ENCODE measurements at places on chromosomes 5 and 9.

DNA sequence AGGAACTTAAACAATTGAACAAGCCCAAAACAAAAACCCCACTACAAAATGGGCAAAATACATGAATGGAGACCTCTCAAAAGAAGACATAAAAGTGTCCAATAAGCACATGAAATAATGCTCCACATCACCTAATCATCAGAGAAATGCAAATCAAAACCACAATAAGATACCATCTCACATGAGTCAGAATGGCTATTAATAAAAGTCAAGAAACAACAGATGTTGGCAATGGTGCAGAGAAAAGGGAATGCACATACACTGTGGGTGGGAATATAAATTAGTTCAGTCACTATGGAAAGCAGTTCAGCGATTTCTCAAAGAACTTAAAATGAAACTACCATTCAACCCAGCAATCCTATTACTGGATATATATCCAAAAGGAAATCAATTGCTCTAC is 337.4 kb upstream of the GRIA1 start:
- DNase-seq = no peak

GRCh38 chr5:42502613-42503470 is 79.6 kb downstream of the GHR start:
- no peak for DNase-seq

DNA sequence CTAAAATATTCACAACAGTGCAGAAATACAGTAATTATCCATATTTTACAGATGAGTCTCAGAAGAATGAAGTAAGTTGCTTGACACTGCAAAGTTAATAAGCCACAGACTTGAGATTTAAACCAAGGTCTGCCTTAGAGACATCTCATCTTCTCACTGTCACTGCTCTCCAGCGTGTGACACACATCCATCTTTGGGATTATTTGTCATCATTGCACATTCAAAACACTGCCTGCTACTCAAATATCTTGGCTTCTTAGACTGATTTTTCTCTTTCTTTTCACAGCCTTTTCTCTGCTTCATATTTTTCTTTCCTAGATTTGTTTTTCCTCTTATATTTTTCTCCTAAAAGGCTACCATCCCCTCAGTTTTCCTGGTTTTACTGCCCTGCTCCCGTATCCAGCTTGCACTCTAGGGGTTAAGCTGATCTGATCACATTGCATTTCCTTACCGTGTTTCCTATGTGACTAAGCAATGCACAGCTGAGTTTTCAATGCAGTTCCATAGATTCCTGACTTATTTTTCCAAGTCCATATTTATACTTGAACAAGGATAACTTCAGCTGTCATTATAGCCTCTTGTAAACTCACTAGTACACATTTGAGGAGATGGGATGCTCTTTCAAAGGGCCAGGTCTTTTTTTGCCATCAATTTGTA is 353.0 kb downstream of the PLK2 start:
- no peak for DNase-seq

DNA sequence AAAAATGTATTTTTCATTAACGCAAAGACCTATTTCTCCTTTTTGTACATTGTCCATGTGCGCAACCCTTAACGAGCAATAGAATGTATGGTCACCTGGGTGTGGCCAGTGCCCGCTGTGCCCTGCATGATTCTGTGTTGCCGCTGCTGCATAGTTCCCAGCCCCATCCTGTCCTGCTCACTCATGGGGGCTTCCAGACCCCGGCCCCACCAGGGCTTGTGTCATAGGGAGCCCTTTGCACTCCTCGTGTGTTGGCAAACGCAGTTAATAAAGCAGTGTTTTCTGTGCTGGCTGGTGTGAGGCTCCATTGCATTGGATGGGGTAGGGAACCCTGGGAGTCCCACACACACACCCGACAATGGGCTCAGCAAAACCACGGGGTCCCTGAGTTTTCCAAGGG is 49.7 kb downstream of the SAR1B start:
- DNase-seq = no peak

- no peak for DNase-seq
These were observed 17.3 kb upstream of the ANGPTL2 start for GRCh38 chr9:127139775-127140174.

- DNase-seq = no peak
These were observed 40.4 kb upstream of the RASGRF2 start for GRCh38 chr5:80919678-80920196.

DNA sequence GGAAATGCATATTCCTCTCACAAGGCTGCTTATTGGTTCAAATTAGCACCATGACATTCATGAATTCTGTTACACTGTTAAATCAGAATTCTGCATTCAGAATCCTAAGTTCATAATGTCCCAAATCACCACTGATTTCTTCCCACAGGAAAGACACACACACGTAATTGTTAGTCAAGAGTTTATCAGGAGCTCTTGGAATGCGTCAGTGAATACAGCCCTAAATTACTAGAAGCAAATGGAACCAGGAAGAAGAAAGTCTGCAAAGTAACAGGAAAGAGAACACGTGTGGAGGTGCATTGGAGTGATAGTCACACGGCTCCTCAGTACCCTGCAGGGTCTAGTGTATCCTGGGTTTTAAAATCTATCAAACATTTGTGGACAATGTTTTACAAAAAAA is 110.2 kb downstream of the ANXA2R start:
- no peak for DNase-seq

DNA sequence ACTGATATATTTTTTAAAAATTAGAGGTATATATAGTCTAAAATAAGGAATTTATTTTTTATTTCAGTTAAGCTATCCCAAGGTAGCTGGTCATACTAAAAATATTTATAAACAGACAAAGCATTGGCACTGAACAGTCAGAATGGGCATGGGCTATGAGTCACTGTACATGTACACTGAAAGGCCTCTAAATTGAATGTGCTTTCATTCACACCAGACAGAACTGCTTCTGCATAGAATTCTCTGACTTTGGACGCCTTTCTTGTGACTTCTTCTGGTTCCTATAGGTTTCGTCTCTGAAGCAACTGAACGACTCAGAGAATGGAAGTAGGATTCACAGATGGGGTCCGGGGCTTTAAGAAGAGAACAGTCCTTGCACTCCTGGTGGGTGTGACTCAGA is 394.8 kb upstream of the MEF2C start:
- DNase-seq = no peak

GRCh38 chr9:23850242-23850689 is 24.2 kb upstream of the ELAVL2 start:
- DNase-seq = no peak

GRCh38 chr9:95230046-95230445 is 87.5 kb downstream of the FANCC start:
- DNase-seq = no peak

GRCh38 chr5:130710596-130710995 is 454.5 kb downstream of the HINT1 start:
- DNase-seq = no peak

DNA sequence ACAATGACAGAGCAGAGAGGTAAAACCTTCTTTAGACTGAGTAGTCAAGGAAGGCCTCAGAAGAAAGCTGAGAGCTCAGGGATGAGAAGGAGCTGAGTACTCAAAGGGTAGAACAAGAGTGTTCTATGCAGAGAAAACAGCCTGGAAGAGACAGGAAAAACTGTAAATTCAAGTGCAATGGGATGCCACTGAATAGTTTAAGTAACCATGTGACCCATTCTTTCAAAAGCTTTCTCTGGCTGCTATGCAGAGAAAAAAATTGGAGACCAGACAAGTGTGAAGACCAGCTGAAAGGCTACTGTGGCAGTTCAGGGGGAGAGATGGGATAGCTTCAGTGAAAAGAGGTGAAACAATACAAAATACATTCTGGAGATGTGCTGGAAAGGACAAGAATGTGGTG is 61.3 kb upstream of the RNF38 start:
- DNase-seq = no peak

Data from T-helper 2 cell treated with Interferon-gamma antibody and Interleukin-4, amounts not matched to agents 5 μg/mL and 100 μg/mL, for 36 hours (primary cell).